Fibroblast of mammary gland (primary cell): ENCODE measurements at places on chromosomes 12 and 14.

- peak; percentile 88 for DNase-seq
These were observed 20.2 kb upstream of the FAM234B start for GRCh38 chr12:13023811-13024530.

DNA sequence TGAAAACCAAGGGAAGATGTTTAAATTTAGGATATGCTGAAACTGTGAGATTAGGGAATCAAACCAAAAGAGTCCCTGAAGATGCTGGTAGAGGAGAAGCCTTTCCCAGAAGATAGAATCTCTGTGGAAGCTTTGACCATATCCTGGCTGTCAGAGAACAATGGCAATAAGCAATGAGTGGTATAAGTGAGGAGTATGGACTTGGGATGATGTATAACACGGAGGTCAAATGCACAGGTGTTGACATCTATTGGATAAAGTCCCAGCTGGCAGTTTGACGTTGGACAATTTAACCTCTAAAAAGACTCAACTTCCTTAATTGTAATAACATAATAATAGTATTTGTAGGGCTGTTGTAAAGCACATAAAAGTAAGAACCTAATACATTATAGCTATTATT, 30.1 kb upstream of the CLEC14A start:
- DNase-seq, result no peak

- peak; percentile 19 for DNase-seq
These were observed 35.0 kb downstream of the PIK3C2G start for GRCh38 chr12:18296201-18296908.

DNA sequence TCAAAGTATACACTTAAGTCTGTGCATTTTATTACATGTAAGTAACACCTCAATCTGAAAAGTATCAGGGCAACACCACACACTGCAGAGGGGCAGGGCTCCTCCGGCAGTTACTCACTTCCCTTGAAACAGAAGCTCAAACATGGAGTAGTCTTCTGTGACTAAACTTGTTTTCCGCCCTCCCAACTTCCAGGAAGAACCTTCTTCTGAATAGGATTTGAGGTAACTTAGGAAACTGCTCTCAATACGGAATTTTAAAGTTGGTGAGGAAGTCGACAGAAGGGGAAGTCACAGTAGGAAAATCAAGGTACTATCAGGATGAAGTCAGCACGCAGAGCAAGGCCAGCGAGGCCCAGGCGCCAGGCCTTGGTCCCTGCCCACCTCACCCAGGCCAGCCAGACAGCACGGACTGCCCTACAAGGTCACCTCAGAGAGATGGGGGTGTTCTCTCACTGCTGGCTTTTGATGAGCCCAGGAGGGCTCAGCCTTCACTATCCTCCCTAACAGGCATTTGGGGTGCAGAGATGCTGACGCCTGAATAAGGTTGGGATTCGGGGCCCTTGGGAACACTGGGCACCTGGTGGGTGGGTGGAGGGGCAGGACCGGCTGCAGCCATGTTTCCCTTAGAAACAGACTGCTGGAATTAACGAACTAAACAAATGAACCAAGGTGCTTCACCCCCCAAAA, 5.8 kb downstream of the ANKRD9 start:
- DNase-seq, result no peak

DNA sequence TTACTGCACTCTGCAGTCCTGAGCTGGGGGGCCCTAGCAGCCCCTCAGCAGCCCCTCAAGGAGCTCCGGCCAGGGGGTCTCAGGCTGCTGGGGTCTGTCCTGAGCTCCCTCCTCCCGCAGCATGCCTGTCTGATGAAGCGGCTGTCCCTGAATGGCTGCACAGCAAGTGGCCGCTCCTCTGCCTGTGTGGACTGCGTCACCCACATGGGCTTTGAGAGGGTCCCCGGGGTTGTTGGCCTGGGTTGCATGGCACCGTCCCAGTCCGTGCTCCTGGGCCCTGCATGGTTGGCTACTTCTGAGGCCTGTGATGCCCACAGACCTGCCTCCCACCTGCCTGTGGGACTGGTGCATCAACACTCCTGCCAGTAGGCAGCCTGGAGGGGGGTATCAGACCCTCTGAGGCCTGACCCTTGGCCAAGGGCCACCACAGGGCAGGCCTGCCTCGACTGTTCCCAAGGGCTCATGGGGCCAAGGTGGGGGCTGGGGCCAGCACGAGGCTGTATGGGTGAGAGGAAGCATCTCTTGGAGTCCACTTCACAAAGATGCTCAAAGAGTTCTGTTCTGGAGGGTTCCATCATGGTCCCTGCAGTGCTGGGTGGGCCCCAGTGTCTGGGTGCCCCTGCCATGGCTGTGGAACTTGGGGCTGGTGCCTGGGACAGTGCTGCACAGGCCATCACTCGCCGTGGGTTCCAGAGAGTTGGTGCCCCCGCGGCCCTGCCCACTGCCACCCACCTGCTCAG, 12.2 kb downstream of the CEP170B start:
- no peak for DNase-seq

DNA sequence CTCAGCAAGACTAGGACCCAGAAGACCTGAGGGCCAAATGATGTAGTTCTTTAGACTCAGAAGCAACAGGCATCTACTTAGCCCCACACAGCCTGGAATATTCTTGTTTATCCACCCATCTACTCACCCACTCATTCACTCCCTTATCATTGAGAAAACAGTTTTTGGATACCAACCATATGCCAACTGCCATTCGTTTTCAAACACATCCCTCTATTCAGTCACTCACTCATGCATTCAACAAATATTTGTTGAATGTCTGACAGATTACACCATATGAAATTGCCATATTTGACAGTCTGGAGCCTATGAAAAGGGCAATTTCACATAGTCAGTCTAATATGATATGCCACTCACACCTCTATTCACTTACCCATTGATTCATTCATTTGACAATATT, 103.2 kb downstream of the NT5DC3 start:
- no peak for DNase-seq

GRCh38 chr14:54754623-54755386, 147.8 kb downstream of the GCH1 start:
- DNase-seq, result no peak

- peak; percentile 48 for DNase-seq
These were observed 16.4 kb downstream of the ARID2 start for GRCh38 chr12:45745861-45746277.

DNA sequence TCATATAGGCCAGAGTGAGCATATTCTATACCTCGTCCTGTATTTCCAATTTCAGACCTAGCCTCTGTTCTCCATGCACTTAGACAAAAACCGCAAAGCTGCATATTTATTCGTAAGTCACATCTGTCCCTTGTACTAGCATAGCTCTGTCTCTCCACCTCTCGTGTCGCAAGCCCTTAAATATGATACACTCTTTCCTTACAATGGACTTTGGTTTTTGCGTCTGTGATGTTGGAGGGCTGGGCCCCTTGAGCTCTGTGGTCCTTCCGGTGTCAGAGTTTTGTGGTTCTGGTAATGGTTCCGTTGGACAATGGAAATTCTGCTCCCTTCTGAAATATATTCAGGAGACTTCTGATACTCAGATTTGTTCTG, 11.3 kb downstream of the PRKCH start:
- no peak for DNase-seq

DNA sequence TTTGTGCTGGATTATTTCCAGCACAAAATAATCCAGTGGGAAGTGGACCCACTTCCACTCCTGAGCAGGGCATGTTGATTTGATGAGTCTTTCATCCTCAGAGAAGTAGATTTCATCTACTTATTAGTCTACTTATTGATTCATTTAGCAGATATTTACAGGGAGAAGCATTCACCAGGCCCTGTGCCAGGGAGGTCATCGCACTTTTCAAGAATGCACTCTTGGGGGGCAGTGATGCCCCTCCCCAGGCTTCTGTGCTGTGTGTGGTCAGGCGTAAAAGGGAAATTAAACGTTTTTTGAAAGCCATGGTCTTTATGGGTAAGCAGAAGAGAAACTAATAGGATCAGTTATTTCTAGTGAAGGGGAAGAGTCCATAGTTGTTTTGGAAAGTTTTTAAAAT, 610.7 kb upstream of the TMEM132C start:
- DNase-seq, result no peak

GRCh38 chr12:83157604-83158003, 470.9 kb downstream of the TMTC2 start:
- DNase-seq, result no peak

GRCh38 chr12:84760091-84760865, 152.3 kb downstream of the SLC6A15 start:
- DNase-seq, result peak; percentile 5

- no peak for DNase-seq
These were observed 5.7 kb downstream of the MAP3K9 start for GRCh38 chr14:70803321-70804310.

DNA sequence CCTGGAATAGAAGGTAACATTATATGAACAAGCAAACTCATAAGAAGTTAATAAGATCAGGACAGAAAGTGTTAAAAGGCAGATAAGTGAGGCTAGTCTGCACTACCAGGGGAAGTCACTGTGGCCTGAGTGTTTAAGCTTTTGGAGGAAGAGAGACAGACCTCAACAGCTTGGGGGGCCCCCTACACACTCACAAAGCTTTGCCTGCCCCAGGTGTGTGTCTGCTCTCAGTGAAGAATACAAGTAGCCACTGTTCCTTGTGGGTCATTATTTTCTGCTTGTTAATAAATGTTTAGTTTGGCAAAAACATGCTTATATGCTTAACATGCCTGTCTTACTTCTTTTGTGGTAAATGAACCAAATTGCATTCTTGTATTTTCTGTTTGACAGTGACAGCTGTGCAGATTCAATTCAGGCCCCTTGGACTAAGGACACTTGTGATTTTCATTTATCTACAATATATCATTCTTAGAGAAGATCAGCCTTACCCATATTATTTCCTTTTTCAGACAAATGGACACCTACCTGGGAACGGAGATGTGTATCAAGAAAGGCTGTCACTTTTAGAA, 50.7 kb upstream of the C12orf71 start:
- DNase-seq, result no peak

- peak; percentile 41 for DNase-seq
These were observed 122.8 kb downstream of the C12orf75 start for GRCh38 chr12:105453316-105453715.

DNA sequence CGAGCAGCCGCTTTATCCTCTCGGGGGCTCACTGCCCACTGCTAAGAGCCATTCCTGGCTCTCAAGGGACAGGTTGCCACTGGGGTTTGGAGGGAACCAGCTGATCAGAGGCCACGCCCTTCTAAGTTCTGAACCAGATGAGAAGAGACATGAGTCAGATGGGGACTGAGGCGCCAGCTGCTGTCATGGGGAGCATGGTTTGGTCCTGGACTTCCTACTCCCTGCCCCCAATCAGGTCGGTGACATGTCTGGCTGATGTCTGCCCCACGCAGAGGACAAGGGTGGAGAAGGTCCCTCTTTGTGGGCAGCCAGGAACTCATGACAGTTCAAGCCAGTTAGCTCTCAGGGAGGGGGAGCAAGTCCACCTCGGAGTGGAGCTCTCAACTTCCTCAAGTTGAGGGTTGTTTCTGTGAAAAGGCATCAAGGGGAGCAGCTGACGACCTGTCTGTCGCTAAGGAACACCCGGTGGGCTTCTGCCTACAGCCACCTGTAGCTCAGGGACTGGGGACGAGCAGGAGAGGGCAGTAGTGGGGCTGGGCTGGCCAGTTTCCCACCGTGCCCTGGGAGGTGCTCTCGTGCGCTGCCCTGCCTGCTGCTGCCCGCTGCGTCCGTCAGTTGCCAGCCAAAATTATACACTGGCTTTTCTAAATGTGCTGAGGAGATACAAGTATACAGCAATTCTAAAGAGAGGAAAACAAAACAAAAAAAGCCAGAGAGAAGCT, 20.5 kb downstream of the PSMC1 start:
- peak; percentile 45 for DNase-seq

DNA sequence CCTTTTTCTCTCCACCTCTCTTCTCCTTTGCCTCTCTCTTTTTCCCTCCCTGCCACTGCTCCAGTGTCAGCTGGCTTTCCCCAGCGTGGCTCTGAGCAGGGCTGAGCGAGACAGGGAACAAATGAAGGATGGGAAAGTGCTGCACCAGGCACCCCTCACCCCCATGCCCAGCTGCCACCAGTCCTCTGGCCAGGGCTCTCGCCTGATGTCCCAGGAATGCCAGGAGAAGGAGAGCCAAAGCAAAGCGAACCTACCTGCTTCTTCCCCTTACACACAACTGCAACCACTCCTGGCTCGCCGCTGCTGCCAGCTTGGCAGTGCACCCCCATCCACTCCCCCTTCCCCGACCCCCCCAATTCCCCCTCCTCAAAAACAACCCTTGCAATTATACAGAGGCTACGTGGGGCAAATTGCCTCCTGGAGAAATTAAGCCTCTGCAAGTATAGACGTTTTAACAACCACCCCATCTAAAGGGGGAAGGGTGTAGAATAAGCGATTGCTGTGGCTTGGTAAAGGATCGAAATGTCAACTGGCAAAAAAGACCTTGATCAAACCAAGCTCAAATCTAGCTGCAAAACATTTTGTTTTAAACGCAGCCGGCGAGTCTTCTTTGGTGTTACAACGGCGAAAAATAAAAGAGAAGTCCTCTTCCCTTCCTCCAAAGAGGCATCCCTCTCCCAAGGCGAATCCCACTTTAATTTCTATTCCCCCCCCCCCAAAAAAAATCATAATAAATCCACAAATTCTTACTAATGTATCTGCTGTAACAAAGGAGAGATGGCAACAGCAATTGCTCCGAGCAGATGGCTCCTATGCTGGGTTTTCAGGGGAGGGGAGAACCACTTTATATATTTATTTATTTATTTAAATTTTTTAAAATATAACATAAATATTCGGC, 2.9 kb downstream of the BCL11B start:
- no peak for DNase-seq

- DNase-seq, result peak; percentile 10
These were observed 11.6 kb upstream of the SMCO2 start for GRCh38 chr12:27434673-27435565.

GRCh38 chr12:109240365-109240764, 68.7 kb downstream of the FOXN4 start:
- no peak for DNase-seq

DNA sequence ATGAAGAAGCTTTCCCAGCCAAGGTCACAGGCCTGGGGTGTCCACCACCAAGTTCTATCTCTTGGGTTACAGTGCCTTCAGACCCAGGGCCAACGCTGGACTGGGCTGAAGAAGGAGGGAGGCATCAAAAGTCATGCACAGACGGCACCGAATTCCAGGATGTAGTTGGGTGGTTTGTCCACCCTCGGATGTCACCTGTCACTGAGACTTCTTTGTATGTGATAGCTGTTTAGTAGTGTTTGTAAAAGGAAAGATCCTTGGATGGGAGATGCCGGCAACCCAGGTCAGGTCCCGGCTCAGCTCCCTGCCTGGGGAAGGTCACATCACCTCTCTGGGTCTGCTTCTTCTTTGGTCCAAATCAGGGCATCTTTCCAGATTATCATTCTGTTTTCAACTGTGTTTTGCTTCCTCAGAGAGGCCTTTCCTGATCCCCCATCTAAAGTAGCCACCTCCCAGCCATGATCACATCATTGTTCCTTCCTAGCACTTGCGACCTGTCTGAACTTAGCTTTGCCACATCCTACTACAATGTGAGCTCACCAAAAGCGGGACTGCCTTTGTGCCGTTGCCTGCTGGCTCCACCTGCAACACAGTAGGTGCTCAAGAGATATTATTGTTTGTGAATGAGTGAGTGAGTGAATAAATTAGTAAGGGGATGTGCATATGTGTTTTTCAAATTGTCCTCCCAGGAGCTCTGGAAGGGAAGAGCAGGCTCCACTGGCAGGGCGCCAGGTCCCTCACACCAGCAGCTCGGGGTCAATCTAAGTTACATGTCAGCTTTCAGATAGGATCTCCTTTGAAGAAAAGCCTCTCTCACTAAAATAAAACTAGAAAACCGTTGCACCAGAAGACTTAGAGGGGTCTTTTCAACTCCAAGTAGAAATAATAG, 2.1 kb downstream of the TSPAN11 start:
- no peak for DNase-seq
